ENCODE measurements at places on chromosomes 4 and X. TPM values are rescaled to one million over a fixed set of nuclear protein-coding genes. Genes with fewer than 3 reads are reported as not detected.

DNA sequence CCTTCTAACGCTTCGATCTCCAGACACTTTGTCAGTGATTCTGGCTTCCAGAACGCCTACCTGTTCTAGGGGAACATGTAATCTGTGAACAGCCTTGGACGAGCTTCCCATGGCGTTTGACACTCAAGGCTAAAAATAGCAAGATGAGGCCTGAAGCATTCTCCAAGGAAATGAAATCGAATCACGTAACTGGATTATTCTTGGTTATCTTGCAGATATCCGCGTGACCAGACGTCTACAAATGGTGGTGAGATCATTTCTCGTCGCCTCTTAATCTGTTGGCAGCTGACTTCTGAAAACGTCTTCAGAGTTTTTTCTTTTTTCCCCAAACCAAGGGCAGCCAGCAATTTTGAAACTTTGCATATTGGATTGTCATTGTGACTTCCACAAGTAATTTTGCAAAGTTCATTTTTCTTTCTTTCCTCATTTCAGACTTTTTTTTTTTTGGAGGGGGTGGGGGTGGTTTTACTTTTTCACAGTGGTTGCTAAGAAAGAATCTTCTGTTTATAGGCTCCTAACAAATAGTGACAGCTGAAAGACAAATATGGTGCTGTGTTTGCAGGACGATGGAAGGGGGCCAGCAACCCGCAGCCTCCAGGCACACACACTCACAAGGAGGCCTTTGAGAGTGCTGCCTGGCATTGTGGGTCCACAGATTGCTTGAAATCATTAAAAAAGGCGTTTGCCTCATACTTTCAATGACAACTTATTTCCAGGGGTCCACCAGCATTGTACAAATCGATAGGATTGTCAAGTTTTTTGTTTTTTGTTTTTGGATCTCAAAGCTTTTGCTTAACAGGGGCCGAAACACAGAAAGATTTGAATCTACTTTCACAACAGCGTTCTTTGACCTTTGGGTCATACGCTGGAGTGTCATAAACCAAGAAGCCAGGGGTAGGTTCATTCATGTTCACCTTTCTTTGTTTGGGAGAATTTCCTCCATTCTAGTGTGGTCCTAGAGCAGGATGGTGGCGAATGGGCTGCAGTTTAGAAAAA lies 32.4 kb upstream of the PDLIM3 start:
- no peak overlapping the region for H3K4me3 ChIP-seq
- no peaks in the 10 kb centered on the region for H3K36me3 ChIP-seq
- H3K4me1 ChIP-seq, result peaks cover 8% of the 10 kb centered on the region
- DNase-seq, result no peak
- H3K27me3 ChIP-seq, result no peaks in the 10 kb centered on the region
- H3K27ac ChIP-seq, result peak overlapping the region; percentile 85

DNA sequence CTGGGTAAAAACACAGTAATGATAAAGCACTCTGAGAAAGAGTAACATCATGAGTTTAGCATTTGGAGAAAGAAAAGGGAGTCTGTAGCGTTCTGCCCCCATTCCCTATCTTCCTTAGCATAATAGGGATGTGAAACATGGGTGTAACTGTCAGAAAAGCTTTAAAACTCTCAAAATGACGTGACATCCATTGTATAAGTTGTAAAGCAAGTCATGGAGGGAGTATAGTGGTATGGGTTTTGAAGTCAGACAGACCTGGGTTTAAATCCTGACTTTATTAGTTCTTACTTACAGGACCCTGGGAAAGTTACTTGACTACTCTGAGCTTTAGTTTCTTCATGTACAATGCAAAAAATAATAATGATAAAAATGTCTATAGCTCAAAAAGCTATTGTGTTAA lies 17.1 kb downstream of the FBXO8 start:
- no peak overlapping the region for H3K4me3 ChIP-seq
- H3K27ac ChIP-seq, result no peak overlapping the region
- DNase-seq, result no peak

GRCh38 chrX:148371291-148371690 lies 129.1 kb upstream of the AFF2 start:
- H3K36me3 ChIP-seq, result no peaks in the 10 kb centered on the region
- no peak overlapping the region for H3K27ac ChIP-seq
- H3K4me1 ChIP-seq, result no peaks in the 10 kb centered on the region

Gene OCIAD2
- 30.6 TPM for total RNA-seq

DNA sequence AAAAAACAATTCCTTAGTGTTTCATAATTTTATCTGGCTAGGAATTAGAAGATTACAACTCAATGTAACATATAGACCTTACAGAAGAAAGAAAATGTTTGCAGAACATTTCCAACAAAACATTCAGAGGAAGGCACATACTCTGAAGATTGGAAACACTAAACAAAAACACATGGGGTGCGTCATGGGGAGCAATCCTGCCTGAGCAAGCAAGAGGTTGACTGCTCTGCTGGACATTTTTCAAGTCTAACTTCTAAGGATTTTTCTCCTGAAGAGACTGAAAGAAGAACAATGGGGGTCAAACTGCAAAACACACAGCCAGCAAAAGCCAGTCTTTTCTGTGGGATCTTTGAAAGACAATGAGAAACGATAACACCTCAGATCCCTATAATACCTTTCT lies 182.8 kb downstream of the GUCY2F start:
- H3K4me3 ChIP-seq, result no peak overlapping the region
- no peaks in the 10 kb centered on the region for H3K27me3 ChIP-seq
- no peak for DNase-seq
- H3K36me3 ChIP-seq, result no peaks in the 10 kb centered on the region

GRCh38 chr4:163672751-163673150 lies 178.3 kb downstream of the TMA16 start:
- no peak for DNase-seq
- H3K4me3 ChIP-seq, result no peak overlapping the region
- no peak overlapping the region for H3K27ac ChIP-seq

GRCh38 chr4:55397126-55397436 lies 1.3 kb downstream of the TMEM165 start:
- peak overlapping the region; percentile 98 for H3K27ac ChIP-seq
- no peak for DNase-seq
- H3K4me1 ChIP-seq, result peaks cover 30% of the 10 kb centered on the region

- DNase-seq, result no peak
- no peaks in the 10 kb centered on the region for H3K4me1 ChIP-seq
- no peak overlapping the region for H3K4me3 ChIP-seq
- no peaks in the 10 kb centered on the region for H3K27me3 ChIP-seq
- H3K27ac ChIP-seq, result no peak overlapping the region
These were observed 14.6 kb downstream of the ATP10D start for GRCh38 chr4:47499700-47500099.

DNA sequence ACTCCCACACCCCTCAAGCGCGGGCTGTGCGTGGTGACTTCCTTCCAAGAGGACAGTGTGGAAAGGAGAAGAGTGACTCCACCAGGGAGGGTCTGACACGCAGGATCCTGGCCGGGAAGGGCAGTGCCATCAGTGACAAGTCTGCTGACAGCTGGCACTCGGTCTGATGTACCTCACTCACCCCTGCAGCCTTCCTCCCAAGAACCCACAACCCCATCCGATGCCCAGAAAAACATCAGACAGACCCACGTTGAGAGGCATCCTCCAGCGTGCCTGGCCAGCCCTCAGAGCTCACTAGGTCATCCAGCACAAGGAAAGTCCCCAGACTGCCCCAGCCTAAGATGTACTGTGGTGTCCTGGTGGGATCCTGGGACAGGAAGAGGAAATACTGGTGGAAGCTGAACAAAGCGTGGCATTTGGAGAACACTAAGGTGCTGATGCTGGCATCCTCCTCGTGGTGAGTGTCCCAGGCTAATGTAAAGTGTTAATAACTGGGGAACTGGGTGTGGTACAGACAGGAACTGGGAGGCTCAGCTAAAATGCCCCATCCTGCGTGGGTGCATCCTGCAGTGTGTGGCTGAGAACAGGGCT lies 200.0 kb upstream of the PSAPL1 start:
- H3K27ac ChIP-seq, result no peak overlapping the region
- no peak for DNase-seq
- no peak overlapping the region for H3K4me3 ChIP-seq
- H3K36me3 ChIP-seq, result no peaks in the 10 kb centered on the region
- H3K27me3 ChIP-seq, result no peaks in the 10 kb centered on the region

Gene CCNG2
- total RNA-seq, result 41.3 TPM

Gene CRMP1
- 6.1 TPM for total RNA-seq

DNA sequence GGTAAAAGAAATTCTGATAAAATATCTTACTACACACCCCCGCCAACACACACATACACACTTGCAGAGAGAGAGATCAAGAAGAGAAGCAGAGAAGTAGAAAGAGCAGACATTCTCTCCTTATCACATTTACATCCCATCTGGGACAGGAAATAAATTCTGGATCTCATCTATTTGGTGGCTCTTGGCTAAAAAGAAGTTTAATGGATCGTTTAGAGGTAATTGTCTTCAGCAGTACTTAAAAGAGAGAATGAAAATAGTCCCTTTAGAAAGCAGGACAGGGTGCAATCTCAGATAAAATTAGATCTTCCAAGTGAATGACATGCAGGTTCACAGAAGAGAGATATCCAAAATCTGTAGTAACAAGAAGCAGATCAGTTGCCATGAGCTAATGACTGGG lies 1392.5 kb downstream of the RAPGEF2 start:
- H3K4me3 ChIP-seq, result no peak overlapping the region
- DNase-seq, result no peak
- no peaks in the 10 kb centered on the region for H3K36me3 ChIP-seq
- no peaks in the 10 kb centered on the region for H3K4me1 ChIP-seq
- no peak overlapping the region for H3K27ac ChIP-seq
- H3K27me3 ChIP-seq, result no peaks in the 10 kb centered on the region

- H3K27me3 ChIP-seq, result no peaks in the 10 kb centered on the region
- DNase-seq, result no peak
- H3K36me3 ChIP-seq, result no peaks in the 10 kb centered on the region
- H3K4me3 ChIP-seq, result no peak overlapping the region
- peaks cover 8% of the 10 kb centered on the region for H3K4me1 ChIP-seq
These were observed 1.8 kb downstream of the USP46 start for GRCh38 chr4:52657292-52657617.

Measured in upper lobe of right lung (tissue), 1 donor.